ENCODE measurements at places on chromosomes 6 and 20.

- no peak for DNase-seq
These were observed 95.7 kb downstream of the PAX1 start for GRCh38 chr20:21801193-21801592.

DNA sequence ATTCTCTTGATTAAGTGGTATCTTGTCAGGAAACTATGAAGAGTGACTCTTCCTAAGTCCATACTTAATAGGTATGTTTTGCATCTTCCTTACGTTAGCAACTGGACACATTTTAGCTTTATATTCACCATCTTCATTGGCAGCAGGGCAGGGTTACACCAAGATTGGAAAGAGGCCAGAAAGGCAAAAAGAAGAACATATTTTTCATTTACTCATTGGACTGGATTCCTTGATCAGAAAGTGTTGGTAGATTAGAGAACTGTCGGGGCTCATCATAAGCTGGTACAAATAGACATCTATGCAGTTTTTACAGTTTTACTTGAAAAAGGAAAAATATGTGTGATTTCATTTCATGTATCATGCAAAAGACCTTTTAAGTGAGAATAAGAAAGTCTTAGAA lies 464.9 kb downstream of the LMBRD1 start:
- DNase-seq: no peak

DNA sequence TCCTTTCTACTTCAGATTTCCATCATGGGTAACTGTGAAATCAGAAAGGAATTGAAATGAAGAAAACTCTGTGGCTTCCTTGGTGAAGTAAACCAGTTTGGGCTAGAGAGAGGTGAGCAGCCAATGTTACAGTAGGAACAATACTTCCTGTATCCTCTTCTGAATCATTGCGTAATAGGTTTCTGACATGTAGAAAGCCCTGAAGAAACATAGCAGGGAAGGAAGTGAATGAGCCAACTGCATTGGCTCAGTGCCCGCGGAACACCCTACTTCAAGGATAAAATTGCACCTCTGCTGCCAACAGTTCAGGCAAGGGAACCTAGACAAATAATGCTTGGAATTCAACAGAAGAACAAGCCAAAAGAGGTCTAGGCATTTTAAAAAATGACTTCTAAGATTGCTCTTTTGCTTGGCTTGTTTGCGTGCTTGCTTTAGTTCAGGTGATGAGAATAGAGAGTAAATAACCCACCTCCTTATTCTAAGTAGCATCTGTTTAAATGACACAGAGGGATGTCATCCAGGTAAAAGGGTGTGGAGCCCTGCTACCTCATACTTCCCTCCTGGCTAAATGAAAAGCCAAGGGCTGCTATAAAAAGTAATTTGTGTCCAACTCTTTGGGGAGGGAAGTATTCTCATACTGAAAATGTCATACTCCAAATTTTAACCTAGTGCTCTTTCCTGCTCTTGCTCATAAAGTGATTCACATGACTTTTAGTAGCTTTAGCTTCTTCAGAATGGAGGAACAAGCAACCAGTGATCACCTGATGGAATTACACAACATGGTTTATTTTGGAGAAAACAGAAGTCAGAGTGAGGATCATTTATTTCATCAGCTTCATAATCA lies 30.0 kb upstream of the AKIRIN2 start:
- no peak for DNase-seq

DNA sequence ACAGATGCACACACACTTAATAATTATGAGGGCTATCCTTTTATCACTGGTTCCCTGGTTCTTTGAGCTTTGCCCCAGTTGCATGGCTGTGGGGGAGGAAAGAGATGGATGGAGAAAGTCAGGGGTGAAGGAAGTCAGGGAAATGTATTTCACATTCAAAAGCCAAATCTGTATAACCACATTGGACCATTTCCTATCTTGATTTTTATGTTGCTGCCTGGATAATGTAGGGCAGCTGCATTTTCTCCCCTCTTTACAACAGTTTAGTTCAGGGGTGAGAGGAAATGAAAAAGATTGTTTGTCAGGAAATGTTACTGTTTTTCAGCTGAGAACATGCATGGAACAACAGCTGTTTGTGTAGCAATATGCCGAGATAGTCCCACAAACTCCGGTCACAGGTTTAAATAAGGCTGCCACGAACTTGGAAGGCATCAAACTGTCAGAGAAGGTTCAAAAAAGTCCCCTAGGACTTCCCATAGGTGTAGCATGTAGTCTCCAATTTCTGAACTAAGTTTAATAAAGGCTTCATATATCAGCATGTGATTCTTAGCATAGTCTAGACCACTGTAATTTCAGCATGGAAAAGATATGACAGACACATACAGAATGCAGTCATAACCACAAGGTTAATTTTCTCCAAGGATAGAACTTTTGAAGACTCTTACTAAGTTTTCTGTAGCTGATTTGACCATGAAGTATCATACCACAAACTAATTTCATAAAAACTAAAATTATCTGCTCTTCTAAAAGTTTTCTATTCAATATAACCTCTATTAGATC lies 82.1 kb upstream of the COL21A1 start:
- DNase-seq: no peak

GRCh38 chr20:9051508-9051907 lies 17.4 kb upstream of the PLCB4 start:
- DNase-seq: no peak

GRCh38 chr6:11964729-11965335 lies 47.3 kb upstream of the HIVEP1 start:
- no peak for DNase-seq

DNA sequence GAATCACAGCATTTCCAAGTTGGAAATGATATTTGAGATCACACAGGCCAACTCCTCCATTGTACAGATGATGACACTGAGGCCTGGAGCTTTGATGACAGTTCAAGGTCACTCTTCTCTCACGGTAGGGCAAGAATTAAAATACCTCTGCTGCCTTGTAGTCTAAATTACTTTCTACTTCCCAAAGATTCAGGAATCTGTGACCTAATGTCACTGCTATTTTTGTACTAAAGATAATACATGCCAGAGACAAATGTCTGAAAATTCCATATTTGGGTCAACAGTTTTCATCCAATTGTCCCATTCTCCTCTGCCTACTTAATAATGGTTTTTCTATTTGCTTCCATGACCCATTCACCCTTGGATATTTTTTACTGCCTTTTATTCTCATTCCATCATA lies 160.0 kb downstream of the SOD2 start:
- DNase-seq: no peak

GRCh38 chr6:119742188-119742803 lies 392.7 kb upstream of the MAN1A1 start:
- no peak for DNase-seq

GRCh38 chr6:110459137-110459536 lies 17.3 kb downstream of the SLC22A16 start:
- DNase-seq: no peak

DNA sequence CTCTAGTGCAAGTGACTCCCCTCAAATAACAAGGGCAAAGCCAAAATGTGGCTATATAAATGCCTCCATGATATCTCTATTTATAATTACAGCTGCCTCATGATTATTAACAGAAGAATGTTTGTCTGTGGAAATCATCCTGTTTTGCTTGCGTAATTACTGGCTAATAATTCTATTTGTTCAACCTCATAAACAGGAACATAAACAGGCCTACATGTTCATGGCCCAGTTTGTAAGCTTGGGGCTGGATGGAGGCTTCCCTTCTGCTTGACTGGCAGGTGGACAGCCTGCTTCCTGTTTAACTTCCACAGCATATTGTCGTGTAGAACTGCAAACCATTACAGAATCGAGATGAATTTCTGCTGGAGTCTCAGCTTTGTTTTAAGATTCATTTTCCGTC lies 766.0 kb upstream of the MAP3K7 start:
- DNase-seq: no peak

GRCh38 chr6:128500749-128501600 lies 19.4 kb downstream of the PTPRK start:
- DNase-seq: no peak

DNA sequence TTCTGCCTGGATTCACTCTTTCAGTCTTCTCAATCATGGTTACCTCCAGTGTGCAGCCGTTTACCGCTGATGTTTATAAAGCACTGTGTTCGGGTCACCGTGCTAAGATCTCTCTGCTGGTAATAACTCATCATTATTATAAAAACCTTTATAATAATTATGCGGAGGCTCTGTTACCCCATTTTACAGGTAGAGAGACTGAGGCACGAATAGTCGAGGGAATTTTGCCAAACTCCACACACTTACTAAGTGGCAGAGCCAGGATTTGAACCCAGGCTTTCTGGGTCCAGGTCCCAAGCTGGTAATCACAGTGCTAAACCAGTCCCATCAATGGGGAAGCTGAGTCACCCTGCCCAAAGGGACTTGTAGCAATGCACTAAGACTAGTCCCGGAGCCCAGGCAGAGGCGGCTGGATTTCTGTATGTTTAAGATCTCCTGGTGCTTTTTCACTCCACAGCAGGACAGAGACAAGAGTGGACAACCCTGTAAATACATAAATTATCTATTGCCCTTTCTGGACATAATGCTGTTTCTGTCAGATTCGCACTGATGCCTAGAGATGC lies 48.1 kb downstream of the SYNJ2 start:
- no peak for DNase-seq

- no peak for DNase-seq
These were observed 420.3 kb upstream of the FLRT3 start for GRCh38 chr20:14757728-14758127.

DNA sequence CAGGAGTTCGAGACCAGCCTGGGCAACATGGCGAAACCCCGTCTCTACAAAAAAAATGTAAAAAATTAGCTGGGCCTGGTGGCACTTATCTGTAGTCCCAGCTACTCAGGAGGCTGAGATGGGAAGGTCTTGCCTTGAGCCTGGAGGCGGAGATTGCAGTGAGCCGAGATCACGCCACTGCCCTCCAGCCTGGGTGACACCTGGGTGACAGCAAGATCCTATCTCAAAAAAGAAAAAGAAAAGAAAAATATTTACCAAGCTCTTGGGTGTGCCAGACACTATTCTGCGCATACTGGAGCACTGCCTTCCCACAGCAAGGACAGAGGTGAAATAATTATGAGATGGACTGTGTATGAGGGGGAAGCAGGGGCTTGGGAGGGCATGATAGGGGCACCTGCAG lies 19.6 kb downstream of the POFUT1 start:
- DNase-seq: no peak

- no peak for DNase-seq
These were observed 401.9 kb downstream of the THBS2 start for GRCh38 chr6:168851460-168852375.

GRCh38 chr20:38934530-38934929 lies 8.3 kb downstream of the FAM83D start:
- no peak for DNase-seq

DNA sequence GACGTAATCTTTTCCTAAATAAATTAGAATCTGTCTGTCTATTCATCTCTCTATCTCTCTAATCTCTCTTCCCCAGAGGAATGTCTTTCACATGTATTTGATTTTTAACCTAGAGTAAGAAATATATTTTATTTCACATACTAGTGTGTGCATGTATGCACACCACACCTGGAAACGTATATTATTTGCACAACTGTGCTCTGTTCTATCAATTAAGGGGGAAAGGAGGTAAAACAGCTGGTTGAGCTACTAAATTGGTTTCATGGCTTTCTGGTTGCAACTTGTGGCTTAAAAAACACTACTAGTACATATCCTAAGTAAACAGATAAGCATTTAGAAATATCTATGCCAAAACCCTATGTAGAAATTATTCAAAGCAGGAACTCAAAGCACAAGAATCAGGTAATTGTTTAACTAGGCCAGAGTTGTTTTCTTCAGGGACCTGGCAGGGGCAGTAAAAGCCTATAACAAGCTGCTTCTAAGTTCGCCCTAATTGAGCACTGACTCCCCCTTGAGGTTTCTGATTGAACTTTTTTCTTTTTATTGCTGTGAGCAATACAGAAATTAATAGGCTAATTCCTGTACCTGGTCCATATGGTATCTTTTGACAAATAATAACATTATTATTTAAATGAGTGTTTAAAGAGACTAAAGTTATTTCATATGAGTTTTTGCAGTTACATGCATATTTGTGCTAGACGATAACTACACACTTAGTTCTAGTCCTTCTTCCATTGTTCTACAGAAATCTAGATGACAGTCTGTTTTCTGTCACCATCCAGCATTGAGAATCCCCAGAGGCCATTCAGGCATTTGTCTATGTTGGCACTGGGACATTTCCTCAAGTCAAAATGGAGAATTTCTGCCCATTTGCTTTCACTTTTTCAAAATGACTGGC lies 88.6 kb downstream of the MCHR2 start:
- DNase-seq: no peak

- no peak for DNase-seq
These were observed 194.1 kb downstream of the ARID1B start for GRCh38 chr6:156971153-156971885.

DNA sequence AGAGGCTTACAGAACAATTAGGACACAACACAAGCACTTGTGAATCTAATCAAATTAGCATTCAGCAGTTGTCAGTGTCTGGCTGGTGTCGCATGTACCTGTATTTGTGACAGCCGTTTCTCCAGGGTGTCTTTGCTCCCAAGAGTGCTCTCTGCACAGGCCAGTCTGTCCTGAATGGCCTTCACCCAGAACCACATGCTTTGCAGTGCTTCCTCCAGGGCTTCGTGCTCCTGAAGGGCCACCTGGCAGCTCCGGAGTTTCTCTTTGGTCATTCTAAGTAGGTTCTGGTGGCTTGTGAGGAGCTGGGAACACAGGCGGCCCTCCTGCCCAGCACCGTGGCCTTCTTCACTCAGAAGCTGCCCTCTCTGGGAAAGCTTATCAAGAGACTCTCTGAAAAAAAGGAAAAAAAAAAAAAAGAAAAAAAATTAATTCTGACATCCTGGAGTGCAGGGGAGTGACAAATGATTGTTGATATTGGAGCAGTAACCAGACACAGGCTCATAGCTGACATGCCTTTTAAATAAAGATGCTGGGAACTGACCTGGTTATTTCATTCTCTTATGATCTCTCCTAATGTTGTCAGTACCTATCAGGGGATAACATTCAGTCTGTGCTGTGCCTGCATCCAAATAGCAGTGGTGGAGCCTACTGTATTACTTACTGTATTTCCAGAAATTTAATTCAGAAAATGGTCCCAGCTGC lies 245.8 kb downstream of the SYNE1 start:
- no peak for DNase-seq

GRCh38 chr20:40676491-40677269 lies 12.4 kb downstream of the MAFB start:
- DNase-seq: no peak

GRCh38 chr6:98094696-98095095 lies 739.7 kb upstream of the POU3F2 start:
- DNase-seq: no peak

Measured in activated naive CD4-positive, alpha-beta T cell (primary cell).